ENCODE measurements at places on chromosomes 4 and X.
A peak's percentile ranks its signal among the peaks of the same experiment; 100 is the strongest.

GRCh38 chr4:54231768-54232688, 2.9 kb downstream of the PDGFRA start:
- H3K27me3 ChIP-seq: peaks cover 93% of the 10 kb centered on the region
- H3K4me1 ChIP-seq: peaks cover 51% of the 10 kb centered on the region
- H3K4me3 ChIP-seq: peak overlapping the region; percentile 59
- no peak for DNase-seq
- H3K27ac ChIP-seq: peak overlapping the region; percentile 88
- H3K36me3 ChIP-seq: no peaks in the 10 kb centered on the region

DNA sequence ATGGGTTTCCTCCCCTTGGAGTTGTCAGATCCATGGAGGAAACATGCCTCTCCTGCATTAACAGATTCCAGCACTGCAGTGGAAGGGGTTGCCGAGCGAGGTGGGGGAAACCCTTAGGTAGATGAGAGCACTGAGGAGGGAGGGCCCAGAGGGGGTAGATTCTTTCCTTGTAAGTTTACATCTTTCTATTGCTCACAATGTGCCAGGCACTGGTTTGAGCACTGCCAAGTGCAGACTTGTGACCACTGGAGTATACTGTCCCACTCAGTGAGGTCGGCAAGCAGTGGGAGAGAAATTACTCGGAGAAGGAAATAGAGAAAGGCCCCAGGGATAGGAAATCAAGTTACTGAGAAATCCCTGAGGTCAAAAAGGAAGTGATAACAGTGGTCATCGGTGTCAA, 27.8 kb upstream of the TMEM154 start:
- no peak overlapping the region for H3K4me3 ChIP-seq
- H3K27me3 ChIP-seq: no peaks in the 10 kb centered on the region
- no peak for DNase-seq
- no peak overlapping the region for H3K27ac ChIP-seq
- H3K4me1 ChIP-seq: peaks cover 14% of the 10 kb centered on the region

DNA sequence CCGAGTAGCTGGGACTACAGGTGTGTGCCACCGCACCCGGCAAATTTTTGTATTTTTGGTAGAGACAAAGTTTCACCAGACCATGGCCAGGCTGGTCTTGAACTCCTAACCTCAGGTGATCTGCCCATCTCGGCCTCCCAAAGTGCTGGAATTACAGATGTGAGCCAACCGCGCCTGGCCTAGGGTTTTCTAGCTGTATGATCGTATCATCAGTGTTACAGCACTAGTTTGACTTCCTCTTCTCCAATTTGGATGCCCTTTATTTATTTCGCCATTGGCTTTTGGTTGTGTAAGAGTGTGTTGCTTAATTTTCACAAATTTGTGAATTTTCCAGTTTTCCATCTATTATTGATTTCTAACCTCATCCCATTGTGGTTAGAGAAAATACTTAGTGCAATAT, 5.2 kb downstream of the TKTL1 start:
- H3K27ac ChIP-seq: no peak overlapping the region
- no peaks in the 10 kb centered on the region for H3K27me3 ChIP-seq
- no peak for DNase-seq
- H3K36me3 ChIP-seq: no peaks in the 10 kb centered on the region
- H3K4me1 ChIP-seq: no peaks in the 10 kb centered on the region

GRCh38 chrX:71532078-71532752, 689 bp upstream of the OGT start:
- peaks cover 26% of the 10 kb centered on the region for H3K4me1 ChIP-seq
- no peaks in the 10 kb centered on the region for H3K36me3 ChIP-seq
- H3K4me3 ChIP-seq: peak overlapping the region; percentile 64

- H3K4me1 ChIP-seq: peaks cover 10% of the 10 kb centered on the region
- H3K4me3 ChIP-seq: no peak overlapping the region
- no peaks in the 10 kb centered on the region for H3K27me3 ChIP-seq
Observed at GRCh38 chrX:38327775-38328081, 419 bp upstream of the RPGR start.

- peaks cover 21% of the 10 kb centered on the region for H3K4me1 ChIP-seq
- H3K27ac ChIP-seq: peak overlapping the region; percentile 83
- no peaks in the 10 kb centered on the region for H3K36me3 ChIP-seq
- peak; percentile 8 for DNase-seq
Observed at GRCh38 chr4:78644744-78645330, 93.3 kb downstream of the ANXA3 start.

GRCh38 chrX:16212436-16212835, 45.2 kb downstream of the MAGEB17 start:
- no peaks in the 10 kb centered on the region for H3K27me3 ChIP-seq
- no peak overlapping the region for H3K27ac ChIP-seq
- DNase-seq: no peak
- H3K4me1 ChIP-seq: no peaks in the 10 kb centered on the region

DNA sequence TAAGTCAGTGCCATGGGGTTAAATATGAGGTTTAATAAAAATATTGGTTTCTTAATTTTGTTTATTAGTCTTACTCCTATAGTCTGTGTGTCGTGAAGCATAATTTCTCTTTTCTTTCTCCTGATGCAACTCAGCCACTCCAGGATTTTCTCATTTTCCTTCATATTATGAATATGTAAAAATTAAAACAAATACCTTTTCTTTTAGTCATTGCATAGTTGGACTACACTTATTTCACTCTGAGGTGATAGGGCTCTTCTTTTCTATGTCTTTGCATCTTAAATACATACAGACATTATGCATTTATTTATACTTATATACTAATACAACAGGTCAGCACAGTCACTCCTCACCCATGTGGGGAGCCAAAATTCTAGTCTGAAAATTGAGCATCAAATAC, 19.1 kb downstream of the GALNT7 start:
- peaks cover 9% of the 10 kb centered on the region for H3K4me1 ChIP-seq
- no peaks in the 10 kb centered on the region for H3K36me3 ChIP-seq
- H3K4me3 ChIP-seq: no peak overlapping the region
- no peaks in the 10 kb centered on the region for H3K27me3 ChIP-seq

GRCh38 chr4:93761286-93761685, 67.3 kb upstream of the ATOH1 start:
- H3K4me3 ChIP-seq: no peak overlapping the region
- no peaks in the 10 kb centered on the region for H3K27me3 ChIP-seq
- no peaks in the 10 kb centered on the region for H3K4me1 ChIP-seq
- no peaks in the 10 kb centered on the region for H3K36me3 ChIP-seq

- peak overlapping the region; percentile 34 for H3K27ac ChIP-seq
- no peak overlapping the region for H3K4me3 ChIP-seq
- peaks cover 1% of the 10 kb centered on the region for H3K4me1 ChIP-seq
- H3K36me3 ChIP-seq: peaks cover 13% of the 10 kb centered on the region
- no peak for DNase-seq
- no peaks in the 10 kb centered on the region for H3K27me3 ChIP-seq
Observed at GRCh38 chr4:40555176-40555900, 74.3 kb downstream of the RBM47 start.
